ENCODE measurements at places on chromosomes 3 and 15. TPM values are rescaled to one million over a fixed set of nuclear protein-coding genes. Genes with fewer than 3 reads are reported as not detected.

The MYH15 gene
- under 0.01 TPM for total RNA-seq

The CNTN6 gene
- total RNA-seq: not detected

The ACOX2 gene
- 6.4 TPM for total RNA-seq

The GXYLT2 gene
- total RNA-seq: 15.0 TPM

The CKMT1A gene
- total RNA-seq: not detected

The ZNF662 gene
- 1.0 TPM for total RNA-seq

The CCR9 gene
- not detected for total RNA-seq

All from bronchus fibroblast of lung (primary cell).